Naive B cell (primary cell): ENCODE measurements at places on chromosomes 1 and 21. TPM values are rescaled to one million over a fixed set of nuclear protein-coding genes. Genes with fewer than 3 reads are reported as not detected.

DMRTA2 gene
- polyA plus RNA-seq: not detected

TNFRSF4 gene
- 0.18 TPM for polyA plus RNA-seq

SPRR1B gene
- polyA plus RNA-seq: not detected

SOAT1 gene
- polyA plus RNA-seq: 35.2 TPM

GJA8 gene
- not detected for polyA plus RNA-seq

OR2L5 gene
- not detected for polyA plus RNA-seq

INKA2 gene
- polyA plus RNA-seq: 0.28 TPM

UQCRHL gene
- 1.1 TPM for polyA plus RNA-seq

HMCN1 gene
- polyA plus RNA-seq: not detected

BCL2L15 gene
- not detected for polyA plus RNA-seq

ESRRG gene
- polyA plus RNA-seq: not detected

CRYZ gene
- polyA plus RNA-seq: 49.4 TPM

PPM1J gene
- polyA plus RNA-seq: 3.0 TPM

ZNF697 gene
- not detected for polyA plus RNA-seq

MAP3K7CL gene
- 24.3 TPM for polyA plus RNA-seq

SPATA46 gene
- not detected for polyA plus RNA-seq

PLD5 gene
- 0.15 TPM for polyA plus RNA-seq

OR10J1 gene
- polyA plus RNA-seq: not detected
